ENCODE measurements at places on chromosomes 6 and 20.
A peak's percentile ranks its signal among the peaks of the same experiment; 100 is the strongest.

- no peak for DNase-seq
Observed at GRCh38 chr6:44401138-44401537, 13.6 kb downstream of the CDC5L start.

- DNase-seq: no peak
Observed at GRCh38 chr6:7188492-7188891, 80.7 kb downstream of the RREB1 start.

DNA sequence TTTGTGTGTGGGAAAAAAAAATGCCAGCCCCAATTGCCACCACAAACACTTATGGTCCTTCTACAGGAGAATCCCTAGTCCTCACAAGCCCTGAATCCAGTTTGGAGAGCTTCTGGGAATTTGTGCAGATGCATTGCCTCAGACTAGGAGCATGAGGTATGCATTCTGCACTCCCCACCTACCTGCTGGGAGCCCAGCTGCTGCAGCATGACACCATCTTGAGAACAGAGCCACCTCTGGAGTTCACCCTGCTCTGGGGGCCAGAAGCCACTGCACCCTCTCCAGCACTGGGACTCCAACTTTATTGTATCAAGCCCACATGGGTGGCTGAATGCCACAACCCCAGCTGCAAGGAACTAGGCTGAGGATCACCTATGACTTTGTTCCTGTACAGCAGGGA lies 568.5 kb upstream of the ID4 start:
- no peak for DNase-seq

GRCh38 chr6:72040111-72040510 lies 153.8 kb downstream of the RIMS1 start:
- DNase-seq: no peak

DNA sequence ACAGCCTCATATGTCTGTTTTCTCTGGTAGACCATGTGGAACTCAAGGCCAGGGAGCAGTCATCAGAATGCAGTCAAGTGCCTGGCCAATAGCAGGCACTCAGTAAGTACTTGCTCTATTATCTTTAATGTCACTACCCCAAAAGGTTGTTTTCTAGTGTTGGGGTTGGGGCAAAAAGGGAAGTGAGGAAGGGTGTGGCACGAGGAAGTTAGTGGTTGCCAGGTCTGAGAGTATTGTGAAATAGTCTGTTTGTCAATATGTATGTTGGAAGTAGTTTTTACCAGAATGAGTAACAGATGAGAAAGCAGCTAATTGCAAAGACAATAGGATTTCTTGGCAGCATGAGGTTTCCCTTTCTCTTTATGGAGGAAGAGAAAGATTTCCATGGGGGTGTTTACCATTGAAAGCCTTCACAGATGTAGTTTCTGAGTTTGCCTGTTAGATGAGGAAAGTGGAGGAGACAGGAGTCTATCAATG lies 59.5 kb upstream of the ARMH2 start:
- peak; percentile 75 for DNase-seq

DNA sequence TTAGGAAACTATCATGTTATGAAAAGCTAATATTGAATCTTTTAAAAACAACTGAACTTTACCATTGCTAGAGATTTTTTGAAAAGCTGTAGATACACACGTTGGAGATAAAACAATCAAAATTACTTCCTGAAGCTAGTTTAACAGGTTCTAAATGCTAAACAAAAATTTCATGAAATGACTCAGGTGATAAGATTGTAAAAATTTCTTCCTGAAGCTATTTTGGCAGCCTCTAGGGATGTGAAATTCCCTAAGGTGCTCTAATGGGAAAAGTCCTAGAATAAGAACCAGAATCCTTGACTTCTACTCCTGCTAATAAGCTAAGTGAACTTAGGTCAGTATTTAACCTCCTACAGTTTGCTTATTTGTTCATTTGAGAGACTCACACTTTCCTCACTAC lies 8.5 kb downstream of the GCM2 start:
- DNase-seq: no peak

GRCh38 chr6:7252390-7252789 lies 60.6 kb downstream of the SSR1 start:
- no peak for DNase-seq

DNA sequence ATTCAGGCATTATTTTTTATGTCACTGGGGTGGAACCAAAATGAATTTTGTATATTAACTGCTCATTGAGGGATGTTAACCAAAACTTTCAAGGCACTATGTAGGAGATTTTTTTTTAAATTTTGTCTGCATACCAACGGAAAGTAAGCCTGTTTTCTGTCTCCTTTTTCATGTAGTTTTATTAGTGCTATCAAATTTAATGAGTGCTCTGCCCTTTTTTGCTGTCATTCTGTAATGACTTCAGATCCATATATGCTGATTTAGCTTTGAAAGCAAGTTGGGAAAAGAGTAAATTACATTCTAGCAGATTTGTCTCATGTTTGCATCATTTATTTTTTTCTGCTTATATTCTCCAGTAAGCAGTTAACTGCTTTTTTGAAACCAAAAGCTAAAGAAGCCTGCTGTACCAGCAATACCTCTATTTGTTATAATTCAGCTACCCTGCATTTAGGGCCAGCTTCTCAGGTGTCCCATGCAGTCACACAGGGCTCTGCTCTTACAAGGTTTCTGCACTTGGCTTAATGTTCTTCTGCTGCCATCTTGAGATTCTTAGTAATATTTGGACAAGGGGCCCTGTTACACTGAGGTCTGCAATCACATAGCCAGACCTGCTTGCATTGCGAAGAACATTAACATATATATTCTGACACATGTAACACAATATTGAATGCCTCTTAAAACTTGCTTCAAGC lies 429.0 kb downstream of the UTRN start:
- DNase-seq: no peak

DNA sequence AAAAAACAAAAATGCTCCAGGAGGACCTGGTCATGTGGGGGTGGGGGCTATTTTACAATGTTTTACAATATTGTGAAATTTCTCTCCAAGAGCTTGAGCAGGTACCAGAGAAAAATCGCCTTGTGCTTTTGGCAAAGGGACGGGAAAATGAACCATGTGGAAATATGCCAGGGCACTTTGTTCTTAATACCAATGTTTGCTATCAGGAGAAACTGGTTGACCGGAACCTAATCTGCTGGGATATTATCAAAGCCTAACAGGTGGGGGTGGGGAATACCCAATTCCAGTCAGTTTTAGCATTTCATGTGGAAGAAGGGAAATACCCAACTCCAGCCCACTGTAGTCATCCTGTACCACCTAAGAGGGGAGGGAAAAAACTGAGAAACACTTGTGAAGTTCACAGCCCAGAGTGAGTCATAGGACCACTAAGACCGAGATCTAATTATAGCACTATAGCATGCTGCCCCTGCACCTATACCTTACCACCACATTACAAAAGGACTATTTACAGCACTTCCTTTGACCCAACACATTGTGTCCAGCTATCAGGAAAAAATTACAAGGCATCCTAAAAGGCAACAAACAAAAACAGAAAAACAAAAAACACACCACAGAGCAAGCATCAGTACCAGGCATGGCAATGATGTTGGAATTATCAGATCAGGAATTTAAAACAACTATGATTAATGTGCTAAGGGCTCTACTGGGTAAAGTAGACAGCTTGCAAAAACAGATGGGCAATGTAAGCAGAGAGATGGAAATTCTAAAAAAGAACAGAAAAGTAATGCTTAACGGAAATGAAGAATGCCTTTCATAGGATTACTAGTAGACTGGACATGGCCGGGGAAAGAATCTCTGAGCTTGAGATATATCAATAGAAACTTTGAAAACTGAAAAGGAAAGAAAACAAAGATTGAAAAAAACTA lies 84.1 kb upstream of the POPDC3 start:
- DNase-seq: no peak

DNA sequence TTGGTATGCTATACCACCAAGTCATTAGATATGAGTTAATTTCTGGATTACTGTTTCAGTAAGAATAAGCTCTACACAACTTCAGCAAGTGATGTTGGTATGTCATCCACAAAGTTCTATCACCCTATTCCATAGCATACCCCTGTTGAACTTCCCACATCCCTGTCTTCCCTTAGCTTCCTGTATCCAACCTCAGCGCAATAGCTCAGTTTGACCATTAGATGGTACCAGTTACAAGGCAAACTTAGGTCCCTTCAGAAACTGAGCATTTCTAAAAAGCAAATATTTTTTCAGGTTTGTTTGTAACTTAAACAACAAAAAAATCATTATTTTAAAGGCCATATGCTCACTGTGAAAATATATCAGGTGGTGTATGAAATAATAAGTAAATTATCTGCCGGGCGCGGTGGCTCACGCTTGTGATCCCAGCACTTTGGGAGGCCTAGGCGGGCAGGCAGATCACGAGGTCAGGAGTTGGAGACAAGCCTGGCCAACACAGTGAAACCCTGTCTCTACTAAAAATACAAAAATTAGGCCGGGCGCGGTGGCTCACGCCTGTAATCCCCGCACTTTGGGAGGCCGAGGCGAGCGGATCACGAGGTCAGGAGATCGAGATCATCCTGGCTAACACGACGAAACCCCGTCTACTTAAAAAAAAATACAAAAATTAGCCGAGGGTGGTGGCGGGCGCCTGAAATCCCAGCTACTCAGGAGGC lies 8.8 kb upstream of the MOG start:
- peak; percentile 67 for DNase-seq

GRCh38 chr6:134111062-134111677 lies 58.7 kb upstream of the SLC2A12 start:
- peak; percentile 80 for DNase-seq

GRCh38 chr6:24901698-24902328 lies 33.9 kb downstream of the RIPOR2 start:
- DNase-seq: no peak

GRCh38 chr6:73983367-73983766 lies 287.4 kb downstream of the CD109 start:
- no peak for DNase-seq

- DNase-seq: no peak
Observed at GRCh38 chr6:25746968-25747367, 7.6 kb upstream of the SLC17A4 start.

DNA sequence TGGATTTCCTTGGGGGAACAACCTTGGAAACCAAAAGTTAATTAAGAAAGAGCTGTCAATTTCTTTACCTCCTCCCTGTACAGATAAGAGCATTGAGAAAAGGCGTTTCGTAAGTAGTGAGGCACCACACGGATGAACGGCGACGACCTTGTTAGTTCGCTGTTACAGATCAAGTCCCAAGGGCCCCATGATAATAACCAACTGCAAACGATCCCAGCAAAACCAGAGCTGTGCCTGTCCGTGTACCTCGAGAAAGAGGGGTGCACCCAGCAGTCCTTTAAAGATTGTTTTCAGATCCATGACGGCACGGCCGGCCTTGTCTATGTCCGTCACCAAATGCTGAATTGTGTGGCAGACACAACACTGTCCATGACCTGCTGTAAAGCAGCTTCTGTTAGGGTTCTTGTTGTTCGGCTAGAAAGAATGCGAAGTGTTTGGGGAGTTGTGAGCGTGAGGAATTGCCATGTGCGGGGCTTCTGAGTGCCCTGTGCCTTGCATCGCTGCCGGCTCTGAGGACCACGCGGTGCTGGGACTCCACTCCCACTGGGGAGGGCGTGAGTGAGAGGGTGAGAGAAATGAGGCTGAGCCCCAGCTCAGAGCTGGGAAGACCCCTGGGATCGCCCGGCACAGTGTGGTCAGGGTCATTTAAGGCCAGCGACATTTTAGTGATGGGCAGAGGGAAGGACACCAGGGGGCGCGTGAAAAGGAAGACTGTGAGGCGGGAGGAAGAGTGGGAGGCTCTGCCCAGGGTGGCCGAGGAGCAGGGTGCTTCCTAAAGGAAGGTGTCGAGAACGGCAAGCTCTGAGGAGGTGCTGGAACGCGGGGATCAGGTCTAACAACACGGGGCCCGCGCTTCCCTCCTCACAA lies 136.8 kb upstream of the RPS6KA2 start:
- no peak for DNase-seq

DNA sequence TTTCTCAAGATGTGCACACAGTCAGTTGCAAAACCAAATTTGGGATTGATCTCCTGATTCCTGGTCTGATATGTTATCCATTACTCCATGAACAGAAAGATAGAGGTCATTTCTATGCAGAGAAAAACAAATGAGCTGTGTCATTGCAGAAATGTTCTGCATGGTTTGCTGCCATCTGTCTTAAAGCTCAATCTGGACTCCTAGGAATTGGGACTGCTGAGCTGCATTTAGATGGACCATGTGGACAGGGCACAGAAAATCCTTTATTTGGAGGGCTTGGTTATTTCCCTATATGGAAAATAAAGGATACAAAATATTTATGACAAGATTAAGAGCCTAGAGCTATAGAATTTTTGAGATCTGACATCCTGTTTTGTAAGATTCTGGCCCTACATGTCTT lies 91.3 kb downstream of the ADGRB3 start:
- no peak for DNase-seq

DNA sequence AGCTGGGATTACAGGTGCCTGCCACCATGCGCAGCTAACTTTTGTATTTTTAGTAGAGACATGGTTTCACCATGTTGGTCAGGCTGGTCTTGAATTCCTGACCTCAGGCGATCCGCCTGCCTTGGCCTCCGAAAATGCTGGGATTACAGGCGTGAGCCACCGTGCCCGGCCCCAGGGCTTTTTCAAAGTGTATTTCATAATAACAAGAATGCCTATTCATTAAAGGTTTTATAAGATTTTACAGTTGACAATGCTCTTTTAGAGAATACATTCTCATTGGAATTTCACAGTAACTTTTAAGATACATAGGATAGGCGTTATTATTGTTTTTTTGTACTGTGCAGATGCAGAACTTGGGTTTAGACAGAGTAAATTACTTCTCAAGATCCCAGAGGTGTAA lies 52.6 kb upstream of the PTPRK start:
- no peak for DNase-seq

GRCh38 chr6:164085091-164086075 lies 670.9 kb downstream of the QKI start:
- peak; percentile 88 for DNase-seq

DNA sequence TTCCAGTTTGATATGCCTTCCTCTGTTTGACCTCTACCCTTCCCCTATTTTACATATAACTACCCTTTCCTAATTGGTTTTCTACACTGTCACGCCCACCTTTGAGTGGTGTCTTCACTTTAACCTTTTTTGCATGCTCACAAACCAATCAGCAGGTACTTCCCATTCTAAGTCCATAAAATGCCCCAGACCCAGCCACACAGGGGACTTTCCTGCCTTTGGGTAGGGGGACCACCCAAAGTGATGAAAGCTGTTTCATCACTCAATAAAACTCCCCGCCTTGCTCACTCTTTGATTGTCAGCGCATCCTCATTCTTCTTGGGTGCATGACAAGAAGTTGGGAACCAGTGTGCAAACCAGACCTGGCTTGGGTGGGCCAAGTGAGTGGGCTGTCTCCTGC lies 20.5 kb upstream of the SNRPC start:
- DNase-seq: no peak

- DNase-seq: peak; percentile 56
Observed at GRCh38 chr6:137661601-137662000, 167.4 kb upstream of the OLIG3 start.

GRCh38 chr6:150857945-150858308 lies 7.6 kb upstream of the MTHFD1L start:
- DNase-seq: no peak

- no peak for DNase-seq
Observed at GRCh38 chr6:71388068-71388744, 99.6 kb downstream of the OGFRL1 start.

DNA sequence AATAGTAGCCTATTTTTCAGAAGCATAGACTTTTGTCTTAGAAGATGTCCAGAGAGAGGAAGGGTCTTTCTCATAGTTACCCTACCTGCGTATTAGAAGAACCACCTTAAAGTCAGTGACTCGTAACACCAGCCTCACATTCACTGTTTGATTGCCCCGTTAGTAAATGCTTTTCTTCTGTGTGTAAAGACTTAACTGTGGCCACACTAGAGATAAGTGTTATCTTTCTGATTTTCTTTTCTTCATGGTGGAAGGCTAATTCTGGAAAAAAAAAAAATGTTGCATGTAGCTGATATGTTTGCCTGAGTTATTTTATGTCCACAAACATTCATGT lies 83.9 kb downstream of the SAMD3 start:
- DNase-seq: no peak

- DNase-seq: no peak
Observed at GRCh38 chr6:47447722-47448121, 29.9 kb upstream of the CD2AP start.
